ENCODE measurements at places on chromosomes 7 and 10.

DNA sequence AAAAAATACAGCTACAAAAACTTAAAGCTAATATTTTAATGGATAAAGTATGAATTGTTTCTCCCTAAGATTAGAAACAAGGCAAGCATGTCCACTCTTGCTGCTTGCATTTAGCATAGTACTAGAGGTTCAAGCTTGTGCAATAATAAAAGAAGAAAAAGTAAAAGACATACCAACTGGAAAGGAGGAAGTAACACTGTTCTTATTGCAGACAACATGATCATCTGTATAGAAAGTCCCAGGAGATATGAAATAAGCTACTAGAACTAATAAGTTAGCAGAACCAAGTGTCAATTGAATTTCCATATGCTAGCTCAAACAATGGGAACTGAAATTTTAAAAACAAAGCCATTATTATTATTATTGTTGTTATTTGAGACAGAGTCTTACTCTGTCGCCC, 20.0 kb upstream of the RABGEF1 start:
- DNase-seq = no peak

DNA sequence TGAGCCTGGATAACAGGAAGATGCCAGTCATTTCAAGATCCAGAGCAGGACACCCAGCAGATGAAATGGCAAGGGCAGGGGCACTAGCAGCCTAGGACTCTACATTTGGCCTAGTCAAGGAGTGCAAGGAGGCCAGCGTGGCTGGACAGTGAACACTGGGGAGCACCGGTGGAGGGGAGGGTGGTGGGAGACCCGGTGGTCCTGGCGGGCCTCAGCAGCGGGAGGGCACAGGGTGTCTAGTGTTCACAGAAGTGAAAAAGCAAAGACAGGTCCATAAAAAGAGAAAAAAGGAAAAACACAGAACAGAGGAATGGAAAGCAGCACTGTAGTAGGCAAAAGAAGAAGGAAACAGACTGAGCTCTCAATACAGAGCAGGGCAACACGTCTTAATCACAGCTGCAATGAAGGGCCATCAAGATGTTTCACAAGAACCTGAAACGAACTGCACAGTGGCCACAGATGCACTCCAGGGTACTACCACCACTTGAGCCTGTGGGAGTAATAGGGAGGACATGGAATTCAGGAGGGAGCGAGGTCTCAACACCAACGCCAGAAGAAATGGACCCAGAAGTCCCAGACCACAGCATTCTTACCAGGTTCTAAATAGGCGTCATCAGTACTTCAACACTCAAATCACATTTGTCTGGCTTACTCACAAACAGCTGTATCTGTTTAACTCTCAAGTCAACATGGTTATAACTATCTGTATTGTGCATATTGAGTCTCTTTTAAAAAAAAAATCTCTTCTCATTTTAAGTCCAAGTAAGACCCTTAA, 573.7 kb downstream of the PARD3 start:
- no peak for DNase-seq

- peak; percentile 21 for DNase-seq
These were observed 901 bp upstream of the CCNY start for GRCh38 chr10:35335133-35336083.

DNA sequence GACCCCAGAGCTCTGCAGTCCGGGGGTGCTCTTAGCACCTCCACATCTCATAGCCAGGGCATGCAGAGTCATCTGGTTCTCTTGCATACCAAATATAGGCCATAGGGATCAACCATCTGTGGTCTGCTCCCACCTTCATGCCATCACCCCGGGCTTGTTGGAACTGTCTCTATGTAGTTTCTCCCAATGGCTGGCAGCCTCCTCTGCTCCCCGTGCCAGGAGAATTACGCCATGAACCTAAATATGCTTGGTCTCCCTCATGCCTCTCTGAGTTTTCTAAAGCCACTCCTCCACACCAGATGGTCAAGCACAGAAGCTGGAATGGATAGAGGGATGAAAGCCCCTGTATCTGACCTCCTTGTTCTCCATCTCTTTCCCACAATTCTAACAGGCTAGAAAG, 302.6 kb upstream of the MYO3A start:
- DNase-seq = no peak
